AML-193 (cell line): ENCODE measurements at places on chromosomes 1 and 21.

DNA sequence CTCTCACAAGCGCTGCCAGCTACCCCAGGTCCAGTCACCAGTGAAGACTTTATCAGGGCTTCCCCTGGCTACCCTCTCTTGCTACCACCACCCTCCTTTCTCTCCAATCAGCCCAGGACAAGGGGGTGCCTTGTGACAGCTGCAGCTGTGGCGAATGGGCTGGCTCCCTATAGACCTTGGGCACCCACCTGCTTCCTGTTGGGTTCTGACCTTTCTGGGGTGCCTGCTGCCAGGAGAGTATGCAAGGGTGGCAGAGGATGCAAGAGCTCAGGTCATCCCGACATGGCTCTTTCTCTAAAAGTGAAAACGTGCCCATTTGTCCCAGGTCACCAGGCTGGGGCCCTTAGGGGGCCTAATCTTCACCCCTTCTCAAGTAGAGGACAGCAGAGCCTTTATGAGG lies 6.6 kb downstream of the KLHDC8A start:
- DNase-seq, result no peak

DNA sequence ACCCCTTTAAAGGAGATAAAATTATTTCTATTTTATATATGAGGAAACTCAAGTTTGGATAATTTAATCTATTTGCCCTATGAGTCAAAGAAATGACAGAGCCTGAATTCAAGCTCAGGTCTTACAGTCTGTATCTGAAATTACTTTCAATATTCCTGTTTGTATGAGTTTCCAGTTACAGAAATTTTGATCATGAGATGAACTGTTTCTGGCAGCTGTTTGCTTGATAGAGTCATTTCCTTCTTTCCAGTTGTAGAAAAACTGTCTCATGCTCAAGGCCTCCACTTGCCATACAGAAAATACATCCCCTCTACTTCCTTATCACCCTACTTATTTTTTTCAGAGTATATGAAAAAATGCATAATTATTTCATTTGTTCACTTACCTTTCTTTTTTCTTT lies 87.6 kb downstream of the PTPRC start:
- no peak for DNase-seq

DNA sequence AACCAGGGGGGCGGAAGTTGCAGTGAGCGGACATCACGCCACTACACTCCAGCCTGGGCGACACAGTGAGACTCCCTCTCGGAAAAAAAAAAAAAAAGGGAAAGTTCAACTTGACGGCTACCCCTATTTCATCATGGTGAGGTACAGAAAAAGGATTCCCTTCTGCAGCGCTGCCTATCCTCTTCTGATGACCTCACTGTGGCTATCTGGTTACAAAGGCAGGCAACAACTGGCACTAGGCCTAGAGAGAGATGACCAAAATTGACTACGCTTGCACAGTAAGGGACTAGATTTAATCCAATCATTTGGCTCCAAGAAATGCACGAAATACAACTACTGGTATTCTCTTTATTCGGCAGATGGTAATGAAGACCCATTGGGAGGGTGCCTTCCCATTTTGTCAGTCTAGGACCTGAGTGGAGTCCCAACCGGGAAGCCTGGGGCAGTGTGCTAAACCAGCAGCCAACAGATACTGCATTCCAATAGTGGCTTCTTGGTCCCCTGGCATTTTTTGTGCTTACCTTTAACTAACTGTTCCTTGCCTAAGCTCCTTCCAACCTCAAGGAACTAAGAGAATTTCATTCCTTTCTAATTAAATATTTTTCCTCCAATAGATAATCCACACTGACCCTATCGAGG lies 36.6 kb downstream of the ITPKB start:
- no peak for DNase-seq

- no peak for DNase-seq
Measured at GRCh38 chr1:117611894-117612483, 6.1 kb downstream of the TENT5C start.

- peak; percentile 63 for DNase-seq
Measured at GRCh38 chr1:223811634-223812101, 34.1 kb downstream of the TP53BP2 start.

DNA sequence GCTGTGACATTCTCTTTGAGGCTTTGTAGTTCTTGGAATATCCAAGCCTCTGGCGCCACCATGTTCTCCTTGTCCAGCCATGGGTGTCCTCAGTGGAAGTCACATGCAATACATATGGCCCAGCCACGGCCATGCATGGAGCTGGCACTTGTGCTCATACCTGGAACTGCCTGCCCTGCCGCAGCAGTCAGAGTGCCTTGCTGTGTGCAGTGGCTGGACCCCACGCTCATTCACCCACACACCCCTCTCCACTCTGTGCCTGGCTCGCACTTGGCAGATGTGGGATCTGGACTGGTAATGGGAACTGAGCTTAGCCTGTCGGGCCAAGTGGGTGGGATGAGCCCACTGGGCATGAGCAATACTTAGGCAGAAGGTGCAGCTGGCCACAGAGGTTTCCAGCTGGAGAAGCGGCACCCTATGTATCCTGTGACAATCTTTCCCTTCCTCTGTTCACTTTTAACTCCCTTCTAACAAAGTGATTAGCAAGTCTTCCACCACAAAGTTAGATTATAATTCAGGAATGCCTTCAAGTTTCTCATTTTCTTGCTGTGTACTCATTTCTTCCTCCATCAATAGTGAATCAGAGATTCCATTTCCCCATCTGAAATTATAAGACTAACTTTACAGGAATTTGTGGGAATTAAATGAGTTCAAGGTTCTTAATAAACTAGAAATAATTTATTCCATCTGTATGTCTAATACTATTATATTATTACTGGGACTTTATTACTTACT lies 351.6 kb upstream of the NCAM2 start:
- no peak for DNase-seq

GRCh38 chr1:9909234-9910046 lies 629 bp downstream of the CTNNBIP1 start:
- DNase-seq, result no peak

GRCh38 chr1:29117381-29117780 lies 6.3 kb downstream of the TMEM200B start:
- DNase-seq, result no peak

DNA sequence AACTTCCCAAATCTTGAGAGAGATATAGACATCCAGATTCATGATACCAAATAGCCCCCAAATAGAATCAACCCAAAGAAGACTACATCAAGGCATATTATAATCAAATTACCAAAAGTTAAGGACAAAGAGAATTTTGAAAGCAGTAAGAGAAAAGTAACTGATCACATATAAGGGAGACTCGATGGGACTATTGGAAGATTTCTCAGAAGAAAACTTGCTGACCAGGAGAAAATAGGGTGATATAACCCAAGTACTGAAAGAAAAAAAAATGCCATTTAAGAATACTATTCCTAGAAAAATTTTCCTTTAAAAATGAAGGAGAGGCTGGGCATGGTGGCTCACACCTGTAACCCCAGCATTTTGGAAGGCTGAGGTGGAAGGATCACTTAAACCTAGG lies 30.5 kb upstream of the WNT2B start:
- DNase-seq, result no peak

- DNase-seq, result no peak
Measured at GRCh38 chr1:153336650-153337049, 12.0 kb downstream of the PGLYRP4 start.

GRCh38 chr1:229843627-229844238 lies 217.7 kb downstream of the URB2 start:
- DNase-seq, result no peak

GRCh38 chr1:23524716-23525401 lies 6.2 kb downstream of the E2F2 start:
- no peak for DNase-seq

DNA sequence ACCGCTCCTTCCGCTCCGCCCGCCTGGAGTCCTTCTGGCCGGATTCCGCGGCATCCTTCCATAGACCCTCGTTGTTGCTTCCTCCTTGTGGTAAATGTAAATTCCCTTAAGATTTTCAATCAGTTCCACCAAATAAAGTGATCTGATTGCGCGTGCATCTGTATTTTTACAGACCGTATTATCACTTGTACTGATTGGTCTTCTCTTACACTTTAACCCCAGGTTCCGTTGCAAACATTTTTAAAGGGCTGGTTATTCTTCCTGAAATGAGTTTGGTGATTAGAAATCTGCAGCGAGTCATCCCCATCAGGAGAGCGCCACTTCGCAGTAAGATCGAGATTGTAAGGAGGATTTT lies 483 bp downstream of the YBEY start:
- peak; percentile 59 for DNase-seq
